ENCODE measurements at places on chromosomes 12 and 14. TPM values are rescaled to one million over a fixed set of nuclear protein-coding genes. Genes with fewer than 3 reads are reported as not detected.

Gene ASPG
- total RNA-seq = 282 TPM

Gene MMP19
- 2.2 TPM for total RNA-seq

Gene ARPC3
- total RNA-seq = 54.0 TPM

Gene BDKRB2
- total RNA-seq = 0.10 TPM

Gene KLRK1
- 0.55 TPM for total RNA-seq

Gene MVK
- total RNA-seq = 16.5 TPM

Gene AKAP5
- total RNA-seq = 0.45 TPM

Gene CNTN1
- 0.60 TPM for total RNA-seq

Gene KCNK13
- 0.38 TPM for total RNA-seq

Gene BIN2
- total RNA-seq = 2.7 TPM

Gene RASSF8
- 9.0 TPM for total RNA-seq

Gene KRT83
- not detected for total RNA-seq

Gene TSPAN31
- total RNA-seq = 18.2 TPM

Gene RNU6-7
- total RNA-seq = not detected

Gene PDE3A
- total RNA-seq = 0.75 TPM

Gene HOXC11
- not detected for total RNA-seq

Gene FBRSL1
- total RNA-seq = 44.9 TPM

Gene KRT6C
- not detected for total RNA-seq

Gene ADAM20
- total RNA-seq = 0.55 TPM

Gene ANO6
- total RNA-seq = 49.5 TPM

Gene NAV3
- total RNA-seq = 0.48 TPM

Gene GNB3
- 0.08 TPM for total RNA-seq

Gene GZMB
- 1.3 TPM for total RNA-seq

Gene RERG
- 1.5 TPM for total RNA-seq

Gene EPYC
- total RNA-seq = not detected

Gene SERPINA4
- total RNA-seq = 186 TPM

Gene AKAP3
- 1.6 TPM for total RNA-seq

Gene FAM186B
- 1.2 TPM for total RNA-seq

Gene LRRC43
- total RNA-seq = 0.35 TPM

Gene OAS2
- 6.4 TPM for total RNA-seq

Gene SLC16A7
- total RNA-seq = 5.9 TPM

Gene KRT7
- total RNA-seq = 18.8 TPM

Gene NELL2
- total RNA-seq = 0.78 TPM

Gene FRS2
- 15.2 TPM for total RNA-seq

Gene CDKN3
- total RNA-seq = 0.58 TPM

Gene AMDHD1
- 81.5 TPM for total RNA-seq

Gene SMCO2
- not detected for total RNA-seq

Gene ITGA7
- total RNA-seq = 16.9 TPM

Gene TSPAN19
- not detected for total RNA-seq

Gene OVCH1
- total RNA-seq = not detected

Gene TRHDE
- total RNA-seq = 1.2 TPM

Gene ACRBP
- total RNA-seq = 3.2 TPM

Gene DIO2
- 0.10 TPM for total RNA-seq

Gene RHOJ
- total RNA-seq = 1.8 TPM

Gene RNF31
- total RNA-seq = 28.6 TPM

Gene AQP2
- total RNA-seq = not detected

Gene GALNT9
- not detected for total RNA-seq

Gene OR10P1
- total RNA-seq = not detected

Gene PNP
- 45.0 TPM for total RNA-seq

Gene DIP2B
- total RNA-seq = 13.2 TPM

Gene ERP27
- 0.30 TPM for total RNA-seq

Gene ST8SIA1
- not detected for total RNA-seq

Gene LRTM2
- not detected for total RNA-seq

Gene OAS3
- 4.1 TPM for total RNA-seq
